ENCODE measurements at places on chromosomes 4 and X. TPM values are rescaled to one million over a fixed set of nuclear protein-coding genes. Genes with fewer than 3 reads are reported as not detected.

Gene FAM13A
- polyA plus RNA-seq = 27.6 TPM

Gene POLN
- polyA plus RNA-seq = 0.35 TPM

Gene CYSLTR1
- not detected for polyA plus RNA-seq

Gene HMGN5
- polyA plus RNA-seq = 3.7 TPM
